OCI-LY7 (cell line): ENCODE measurements at places on chromosomes 7 and 10. TPM values are rescaled to one million over a fixed set of nuclear protein-coding genes. Genes with fewer than 3 reads are reported as not detected.

Gene PRPS1L1
- total RNA-seq = not detected in 2 replicates

Gene STEAP4
- not detected in 2 replicates for total RNA-seq

Gene AKR1C2
- not detected in 2 replicates for total RNA-seq

Gene LSM5
- total RNA-seq = 108 and 110 TPM in 2 replicates

Gene EMX2
- total RNA-seq = not detected in 2 replicates

Gene ANKRD1
- not detected in 2 replicates for total RNA-seq

Gene CD36
- not detected in 2 replicates for total RNA-seq

Gene BEND7
- total RNA-seq = not detected in 2 replicates

Gene SPDYE2
- total RNA-seq = not detected in 2 replicates

Gene C10orf95
- total RNA-seq = 0.50 and 0.67 TPM in 2 replicates

Gene PSTK
- total RNA-seq = 8.0 and 8.9 TPM in 2 replicates

Gene BTBD16
- total RNA-seq = not detected in 2 replicates
